ENCODE measurements at places on chromosomes 4 and X.

DNA sequence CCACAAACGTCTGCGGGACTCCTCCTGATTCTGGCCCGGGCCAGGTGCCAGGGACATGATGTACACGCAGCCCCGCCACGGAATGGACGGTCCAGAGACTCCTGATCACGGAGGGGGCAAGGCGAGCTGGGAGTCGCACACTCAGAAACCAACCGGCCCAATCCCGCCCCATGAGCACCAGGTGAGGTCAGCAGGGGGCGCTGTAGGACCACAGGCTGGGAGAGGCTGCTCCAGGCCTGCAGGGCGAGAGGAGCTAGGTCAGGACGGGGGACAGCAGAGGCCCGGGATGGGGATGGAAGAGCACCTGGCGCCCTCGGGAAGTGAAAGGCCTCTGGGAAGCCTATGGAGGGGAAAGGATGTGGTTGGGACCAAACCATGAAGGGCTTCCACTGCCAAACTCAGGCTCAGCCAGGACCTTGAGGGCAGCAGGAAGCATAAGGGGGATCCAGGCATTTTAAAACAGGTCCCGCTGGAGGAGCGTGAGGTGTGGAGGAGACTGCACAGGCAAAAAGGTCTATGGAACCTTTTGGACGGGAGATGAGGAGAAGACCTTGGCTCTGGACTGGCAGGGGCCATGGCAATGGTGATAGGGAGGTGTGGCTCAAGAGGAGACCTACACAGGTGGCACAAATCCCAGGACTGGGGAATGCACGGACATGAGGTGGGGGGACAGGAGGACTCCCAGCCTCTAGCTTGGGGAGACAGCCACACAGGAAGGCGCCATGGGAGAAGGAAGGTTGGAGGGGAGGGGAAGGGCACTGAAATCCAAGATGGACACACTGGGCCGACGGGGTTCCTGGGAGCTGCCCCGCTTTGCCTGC, 79.2 kb downstream of the MTMR1 start:
- peak; percentile 27 for DNase-seq

GRCh38 chrX:8429692-8430249, 34.9 kb upstream of the VCX3B start:
- DNase-seq = no peak

GRCh38 chr4:22192084-22192511, 243.5 kb upstream of the KCNIP4 start:
- DNase-seq = no peak

GRCh38 chr4:107831140-107831539, 6.4 kb downstream of the SGMS2 start:
- DNase-seq = no peak

DNA sequence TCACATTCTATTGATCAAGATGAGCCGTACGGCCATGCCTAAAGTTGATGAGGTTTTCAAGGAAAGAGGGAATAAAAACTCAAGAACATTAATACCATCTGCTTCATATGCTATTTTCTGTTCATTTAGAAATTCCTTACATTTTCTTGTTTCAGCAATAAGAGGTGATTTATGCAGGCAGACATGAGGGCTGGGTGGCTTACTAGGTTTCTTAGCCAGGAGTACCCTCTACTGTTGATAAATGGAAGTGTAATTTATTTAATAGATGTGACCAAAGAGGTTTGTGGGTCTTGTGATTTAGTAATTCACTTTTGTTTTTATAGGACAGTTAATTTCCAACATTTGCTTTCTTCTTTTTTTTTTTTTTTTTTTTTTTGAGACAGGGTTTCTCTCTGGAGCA, 6.4 kb upstream of the SMIM9 start:
- DNase-seq = peak; percentile 48

DNA sequence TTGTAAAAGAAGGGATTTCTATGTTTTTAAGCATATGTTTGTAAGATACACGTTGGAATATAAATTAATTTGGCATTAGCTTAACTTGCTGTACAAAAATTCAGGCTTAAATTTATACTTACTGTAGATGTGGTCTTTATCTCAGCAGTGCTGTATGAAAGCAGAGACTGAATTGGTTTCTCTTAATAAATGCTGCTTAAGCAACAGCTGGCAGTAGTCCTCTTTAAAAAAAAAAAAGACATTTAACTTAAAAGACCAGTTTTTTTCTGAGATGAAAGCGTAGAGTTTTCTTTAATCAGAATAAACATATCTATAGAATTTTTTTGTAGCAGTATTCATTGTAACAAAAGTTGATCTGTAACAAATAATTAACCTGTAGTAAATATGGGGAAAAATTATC, 124.6 kb downstream of the RAP1GDS1 start:
- DNase-seq = no peak

GRCh38 chr4:120071192-120071795, 4.6 kb upstream of the MAD2L1 start:
- peak; percentile 33 for DNase-seq

DNA sequence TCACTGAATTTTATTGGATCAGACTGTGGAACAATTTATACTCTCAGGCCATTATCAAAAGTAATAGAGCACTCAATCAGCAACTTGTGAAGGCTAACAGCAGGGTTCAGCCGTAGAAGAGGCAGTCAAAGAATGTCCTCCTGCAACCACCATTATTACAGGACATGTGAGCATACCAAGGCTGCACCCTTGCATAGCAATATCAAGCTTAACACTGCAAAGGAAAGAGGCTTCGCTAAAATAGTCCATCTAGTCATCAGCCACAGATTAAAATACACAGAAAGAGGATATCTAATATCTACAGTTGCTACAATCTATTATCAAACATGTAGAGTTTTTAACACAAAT, 42.9 kb upstream of the TMPRSS11B start:
- DNase-seq = no peak

DNA sequence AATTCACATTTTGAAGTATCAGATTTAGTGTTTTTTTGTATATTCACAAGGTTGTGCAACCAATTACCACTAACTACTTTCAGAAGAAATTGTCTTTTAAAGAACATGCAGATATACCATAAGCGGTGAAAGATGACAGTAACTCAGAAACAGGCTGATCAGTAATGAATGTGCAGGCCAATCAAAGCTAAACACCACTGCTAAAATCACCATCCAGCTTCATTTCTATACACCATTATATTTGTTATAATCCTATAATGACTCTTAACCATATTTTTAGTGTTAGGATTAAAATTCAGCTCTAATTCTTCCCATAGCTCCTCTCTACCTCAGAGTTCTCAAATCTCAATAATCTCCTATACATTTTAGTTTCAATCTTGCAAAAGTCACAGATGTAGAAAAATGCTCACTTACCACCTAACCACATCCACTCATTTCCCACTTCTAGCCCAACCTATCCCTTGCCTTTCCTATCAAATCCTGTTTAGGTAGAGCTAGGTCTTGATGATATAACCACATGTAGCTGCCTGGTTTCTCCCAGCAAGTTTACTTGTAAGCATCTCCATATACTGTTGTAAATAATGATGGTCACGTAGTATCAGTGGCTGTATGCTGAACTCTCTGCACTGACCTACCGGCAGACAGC, 16.6 kb downstream of the COQ2 start:
- DNase-seq = no peak

DNA sequence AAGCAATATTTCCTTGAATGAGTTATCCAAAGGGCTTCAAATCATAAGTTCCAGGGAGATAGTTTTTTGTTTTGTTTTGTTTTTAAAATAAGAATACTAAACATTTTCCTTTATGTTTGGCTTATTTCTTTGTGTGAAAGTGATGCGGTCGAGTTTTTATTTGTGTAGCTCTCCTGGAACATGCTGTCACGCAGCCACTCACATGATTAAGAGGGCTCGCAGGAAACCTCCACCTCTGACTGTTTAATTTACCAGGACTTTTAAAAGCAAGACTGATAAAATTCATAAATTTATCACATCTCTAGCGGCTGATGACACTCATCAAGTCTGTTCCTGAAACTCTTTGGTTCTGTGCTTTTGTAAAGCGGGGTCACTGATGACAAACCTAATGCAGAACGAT, 48.9 kb upstream of the HAND2 start:
- DNase-seq = no peak

DNA sequence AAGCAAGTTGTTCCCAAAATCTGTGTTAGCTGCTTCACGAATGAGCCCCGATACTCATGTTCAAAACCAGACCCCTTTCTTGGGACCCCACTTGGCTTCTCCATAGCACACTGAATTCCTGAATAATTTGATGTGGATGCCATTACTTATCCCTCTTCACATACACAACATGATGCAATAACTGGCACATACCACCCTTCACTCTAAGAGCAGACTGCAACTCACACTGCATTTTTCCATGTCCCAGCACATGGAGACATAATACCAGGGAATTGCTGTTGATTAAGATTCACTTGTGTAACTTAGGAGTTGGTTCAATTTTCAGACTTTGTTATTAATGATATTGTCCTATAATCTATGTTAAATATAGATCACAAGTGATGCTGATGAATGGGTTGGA, 213.4 kb downstream of the MAML3 start:
- DNase-seq = no peak

GRCh38 chr4:107423677-107424405, 296.2 kb downstream of the PAPSS1 start:
- no peak for DNase-seq

DNA sequence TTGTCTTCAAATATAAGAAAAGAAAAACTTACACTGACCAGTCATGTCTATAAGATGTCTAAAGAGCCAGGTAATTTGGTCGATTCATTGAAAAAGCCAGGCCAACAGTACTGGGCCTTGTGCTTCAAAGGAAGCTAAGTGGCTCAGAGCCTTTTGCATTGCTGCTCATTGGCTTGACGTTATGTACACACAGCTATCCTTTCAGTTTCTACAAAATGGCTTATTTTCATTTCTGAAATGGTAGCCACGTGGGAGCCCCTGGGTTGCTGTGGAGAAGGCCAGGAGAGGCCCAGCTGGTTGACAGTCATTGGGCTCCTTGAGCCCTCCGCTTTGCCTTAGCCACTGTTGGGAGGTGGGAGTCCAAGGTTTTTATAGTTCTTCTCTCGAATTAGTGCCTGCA, 199.1 kb upstream of the CXorf66 start:
- DNase-seq = no peak

GRCh38 chr4:73055241-73055897, 14.1 kb downstream of the COX18 start:
- no peak for DNase-seq

DNA sequence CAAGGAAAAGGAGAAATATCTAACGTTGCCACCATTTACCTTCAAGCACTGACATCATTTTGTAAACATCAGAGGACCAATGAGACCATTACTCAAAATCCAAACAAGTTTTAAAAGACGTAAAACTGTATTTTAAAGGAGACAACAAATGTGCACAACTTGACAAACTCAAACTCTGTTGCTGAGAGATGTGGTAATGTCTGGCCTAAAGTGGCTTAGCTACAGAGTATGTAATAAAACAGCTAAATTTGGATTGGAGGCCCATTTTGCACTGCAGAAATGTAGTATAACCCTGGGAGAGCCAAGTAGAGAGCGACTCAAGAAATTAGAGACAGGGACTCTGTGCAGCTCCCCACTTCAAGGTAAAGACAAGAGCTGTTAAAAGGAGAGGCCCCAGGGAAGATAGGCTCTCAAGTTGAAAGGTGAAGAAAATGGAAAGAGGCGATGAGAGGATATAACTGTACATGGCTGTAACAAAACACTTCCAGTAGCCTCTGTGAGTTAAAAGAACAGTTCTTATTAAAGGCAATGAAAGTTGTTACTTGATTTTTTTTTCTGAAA, 20.3 kb downstream of the UNC5C start:
- no peak for DNase-seq

- DNase-seq = peak; percentile 35
Observed at GRCh38 chrX:141220342-141221008, 21.8 kb downstream of the SPANXC start.

DNA sequence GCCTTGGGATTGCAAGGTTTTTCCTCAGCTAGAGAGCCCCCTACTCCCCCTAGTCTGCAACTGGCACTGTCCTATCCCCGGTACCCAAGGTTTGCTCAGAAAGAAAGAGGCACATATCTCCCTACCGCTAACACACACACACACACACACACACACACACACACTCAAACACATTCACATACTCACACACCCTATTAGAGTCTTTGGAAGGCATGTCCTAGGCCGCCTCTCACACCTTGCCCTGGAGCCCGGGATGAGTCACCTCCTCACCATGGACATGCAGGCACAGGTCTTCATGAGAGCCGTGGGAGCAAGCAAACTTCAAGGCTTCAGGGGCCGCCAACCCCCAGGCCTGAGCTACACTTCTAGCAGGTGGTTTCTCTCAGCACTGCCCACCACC, 49.2 kb downstream of the PJA1 start:
- DNase-seq = no peak

GRCh38 chr4:123427951-123428350, 31.4 kb downstream of the SPRY1 start:
- DNase-seq = no peak

GRCh38 chrX:129875669-129876068, 30.3 kb upstream of the UTP14A start:
- no peak for DNase-seq

- no peak for DNase-seq
Observed at GRCh38 chr4:13329340-13329850, 154.7 kb downstream of the RAB28 start.

Data from Panc1 (cell line).